ENCODE measurements at places on chromosomes 5 and 9.

DNA sequence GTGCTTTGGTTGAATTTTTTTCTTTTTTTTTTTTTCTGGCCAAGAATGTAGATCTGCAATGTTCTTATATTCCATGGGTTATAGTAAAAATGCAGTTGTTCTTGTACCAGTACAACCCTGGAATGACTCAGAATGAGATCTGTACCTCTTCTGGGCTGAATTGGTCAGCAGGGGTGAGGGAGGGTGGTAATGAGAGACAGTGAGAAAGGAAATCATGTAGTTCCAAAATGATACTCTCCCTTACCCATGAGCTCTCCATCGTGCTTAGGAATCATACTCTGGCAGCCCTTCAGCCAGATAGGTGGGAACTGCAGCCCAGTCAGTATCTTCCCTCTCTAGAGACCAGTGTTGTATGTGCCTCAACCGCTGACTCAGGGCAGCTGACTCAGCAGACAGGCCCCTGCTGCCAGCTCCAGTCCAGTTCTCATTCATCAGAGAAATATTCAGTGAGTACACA is 2.1 kb upstream of the GLIS3 start:
- DNase-seq, result no peak

DNA sequence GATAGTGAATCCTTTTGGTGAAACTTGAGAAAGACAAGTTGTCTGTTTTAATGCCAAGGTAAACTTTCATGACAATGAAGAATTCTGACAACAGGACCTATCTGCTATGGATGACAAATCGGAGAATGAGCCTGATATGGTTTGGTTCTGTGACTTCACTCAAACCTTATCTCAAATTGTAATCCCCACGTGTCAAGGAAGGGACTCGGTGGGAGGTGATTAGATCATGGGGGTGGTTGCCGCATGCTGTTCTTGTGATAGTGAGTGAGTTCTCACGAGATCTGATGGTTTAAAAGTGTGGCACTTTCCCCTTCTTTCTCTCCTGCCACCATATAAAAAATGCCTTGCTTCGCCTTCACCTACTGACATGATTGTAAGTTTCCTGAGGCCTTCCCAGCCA is 1964.1 kb upstream of the CDH9 start:
- no peak for DNase-seq

- no peak for DNase-seq
Observed at GRCh38 chr5:10631316-10631996, 67.6 kb downstream of the ANKRD33B start.

- DNase-seq, result no peak
Observed at GRCh38 chr5:53956632-53957031, 353.7 kb downstream of the ARL15 start.

DNA sequence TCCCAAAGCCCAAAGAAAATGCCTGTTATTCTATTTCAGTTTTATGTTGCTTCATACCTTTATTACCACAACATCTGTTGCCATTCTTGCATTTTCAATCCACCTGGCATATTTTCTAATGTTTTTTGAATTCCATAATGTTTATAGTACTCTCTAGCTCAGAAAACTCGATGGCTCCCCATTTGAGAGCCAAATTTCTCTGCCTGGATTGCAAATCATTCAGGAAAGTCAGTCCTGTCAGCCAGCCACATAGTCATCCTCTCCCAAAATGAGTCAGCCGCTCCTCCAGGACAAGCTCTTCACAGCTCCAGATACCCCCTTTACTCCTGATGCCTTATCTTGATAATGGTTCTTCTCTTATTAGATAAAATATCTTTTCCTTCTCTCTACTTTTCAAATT is 78.2 kb upstream of the ADCY2 start:
- DNase-seq, result no peak

GRCh38 chr9:134619983-134620661 is 21.5 kb upstream of the COL5A1 start:
- no peak for DNase-seq

GRCh38 chr5:158819095-158819494 is 280.6 kb downstream of the EBF1 start:
- no peak for DNase-seq
